ENCODE measurements at places on chromosomes 16 and 17.
A peak's percentile ranks its signal among the peaks of the same experiment; 100 is the strongest.

GRCh38 chr16:53415504-53415903 is 18.8 kb upstream of the RBL2 start:
- DNase-seq = no peak

- no peak for DNase-seq
These were observed 58.9 kb downstream of the BAIAP2 start for GRCh38 chr17:81093619-81094508.

GRCh38 chr16:4607841-4608703 is 6.6 kb downstream of the UBALD1 start:
- DNase-seq = no peak

- DNase-seq = peak; percentile 30
These were observed 945 bp upstream of the UQCRC2 start for GRCh38 chr16:21952040-21952792.

DNA sequence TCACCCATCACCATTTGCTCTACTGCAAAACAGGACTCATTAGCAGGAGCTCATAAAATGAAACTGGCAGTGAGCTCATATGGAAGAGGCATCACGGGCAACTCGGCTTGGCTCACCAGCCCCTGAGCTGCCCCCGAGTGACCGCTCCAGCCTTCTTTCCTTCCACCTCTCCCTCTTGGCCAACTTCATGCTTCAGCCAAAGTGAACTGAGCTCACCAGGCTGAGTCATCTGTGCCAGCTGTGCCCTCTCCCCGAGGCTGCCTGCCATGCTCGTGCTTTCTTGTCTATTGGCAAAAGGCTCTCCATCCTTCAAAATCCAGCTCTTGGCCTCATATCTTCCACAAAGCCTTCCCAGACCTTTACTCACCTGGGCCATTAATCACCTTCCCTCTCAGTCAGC is 391.4 kb downstream of the WWOX start:
- DNase-seq = no peak

DNA sequence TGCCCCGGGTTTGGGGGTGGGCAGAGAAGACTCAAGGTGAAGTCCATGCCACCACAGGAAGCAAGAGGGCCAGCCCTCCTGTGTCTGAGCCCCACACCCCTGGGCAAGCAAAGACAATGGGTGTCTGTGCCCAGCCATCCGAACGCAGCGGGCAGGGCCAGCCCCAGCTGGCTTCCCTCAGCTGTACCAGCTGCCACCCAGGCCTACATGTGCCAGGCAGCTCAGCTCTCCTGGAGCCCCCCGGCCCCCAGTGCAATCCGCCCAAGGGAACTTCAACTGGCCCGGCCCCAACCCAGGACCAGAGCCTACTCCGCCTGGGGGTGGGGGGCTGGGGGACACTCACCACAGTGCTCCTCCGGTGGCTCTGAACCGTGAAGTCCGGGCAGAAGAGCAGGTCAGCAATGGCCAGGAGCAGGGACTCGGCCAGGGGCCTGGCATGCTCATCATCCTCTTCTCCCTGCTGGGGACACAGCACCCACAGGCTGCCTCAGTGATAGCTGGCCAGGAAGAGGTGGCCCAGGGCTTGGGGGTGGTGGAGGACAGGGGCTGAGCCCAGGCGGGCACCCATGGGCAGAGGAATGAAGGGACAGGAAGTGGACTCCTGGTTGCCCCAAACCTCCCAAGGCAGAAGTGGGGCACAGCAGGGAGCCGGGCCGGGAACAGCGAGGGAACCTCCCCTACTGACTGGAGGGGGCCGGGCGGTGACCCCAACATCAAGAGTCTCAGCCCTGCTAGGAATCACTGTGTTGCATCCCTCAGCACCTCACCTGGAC is 9.8 kb downstream of the HID1 start:
- no peak for DNase-seq

- no peak for DNase-seq
These were observed 85.0 kb upstream of the MED9 start for GRCh38 chr17:17391668-17392370.

GRCh38 chr16:55207693-55208428 is 116.1 kb upstream of the IRX6 start:
- no peak for DNase-seq

GRCh38 chr16:47045023-47045422 is 71.5 kb upstream of the DNAJA2 start:
- DNase-seq = no peak

DNA sequence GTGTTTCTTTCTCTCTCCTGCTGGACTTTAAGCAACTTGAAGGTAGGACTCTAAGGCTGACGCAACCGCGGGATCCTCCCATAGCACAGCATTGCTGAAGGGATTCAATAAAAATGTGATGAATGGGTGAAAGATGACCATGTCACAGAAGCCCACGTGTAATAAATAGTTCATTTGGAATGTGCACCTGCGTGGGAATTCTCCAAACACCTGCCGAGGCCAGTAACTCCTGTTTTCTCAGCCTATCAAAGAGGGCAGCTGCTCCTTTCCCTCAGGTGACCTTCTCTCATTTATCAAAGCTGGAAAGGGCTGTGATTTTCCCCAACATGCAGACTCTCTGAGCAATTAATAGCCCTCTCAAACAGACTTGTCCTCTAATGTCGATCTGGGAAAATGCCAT is 235.7 kb downstream of the STX8 start:
- no peak for DNase-seq

- DNase-seq = no peak
These were observed 36.4 kb downstream of the GPT2 start for GRCh38 chr16:46920402-46921068.

DNA sequence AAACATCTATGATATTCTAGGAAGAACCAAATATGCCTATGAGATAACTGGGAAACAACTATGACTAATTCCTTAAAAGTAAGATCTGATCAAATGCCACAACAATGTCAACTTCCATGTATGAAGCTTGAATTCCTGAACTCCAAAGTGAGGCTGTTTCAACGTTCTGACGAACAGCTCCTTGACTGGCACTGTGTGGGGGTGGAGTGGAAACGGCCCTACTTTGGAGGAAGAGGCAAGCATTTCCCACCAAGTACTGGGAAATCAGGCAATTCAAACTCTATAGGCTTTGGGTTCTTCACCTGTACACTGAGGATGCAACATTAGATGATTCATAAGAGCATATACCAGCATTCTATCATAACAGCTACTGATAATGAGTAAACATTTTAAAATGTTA is 187.2 kb downstream of the CDK5R1 start:
- DNase-seq = no peak

DNA sequence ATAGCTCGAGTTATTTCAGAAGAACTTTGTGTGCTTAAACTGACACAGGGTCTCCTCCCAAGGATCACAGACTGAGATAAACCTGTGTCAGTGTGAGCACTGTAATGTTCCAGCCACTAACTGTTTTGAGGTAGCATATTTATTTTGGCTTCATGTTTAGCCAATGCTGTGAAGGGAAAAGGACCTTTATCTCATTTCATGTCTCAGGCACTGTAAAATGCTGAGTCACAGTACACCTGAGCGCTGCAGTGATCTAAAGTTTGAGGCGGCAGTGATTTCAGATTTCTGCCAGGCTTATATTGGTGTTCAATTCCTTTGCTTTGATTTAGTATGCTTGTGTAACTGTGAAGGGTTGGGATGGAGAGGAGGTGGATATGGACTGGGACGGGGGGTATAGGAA is 3.1 kb upstream of the DNAJA2 start:
- no peak for DNase-seq

DNA sequence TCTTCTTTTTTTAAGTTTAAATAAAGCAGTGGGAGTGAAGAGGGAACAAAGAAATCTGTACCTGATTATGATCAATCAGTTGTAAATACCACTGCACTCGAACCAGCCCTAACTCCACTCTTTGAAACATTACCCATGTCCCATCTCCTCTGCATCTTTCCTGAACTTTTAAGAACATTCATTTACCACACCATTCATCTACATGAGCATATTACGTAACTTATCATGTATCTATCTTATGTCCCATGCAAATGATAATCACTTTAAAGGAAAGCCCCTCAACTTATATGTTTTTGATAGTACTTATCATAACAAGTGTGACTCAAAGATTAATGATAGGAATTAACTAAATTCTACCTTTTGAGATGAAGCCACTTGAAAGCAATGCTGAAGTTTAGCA is 10.7 kb upstream of the BRIP1 start:
- DNase-seq = no peak

- DNase-seq = no peak
These were observed 466.3 kb downstream of the SOX9 start for GRCh38 chr17:72587156-72587555.

DNA sequence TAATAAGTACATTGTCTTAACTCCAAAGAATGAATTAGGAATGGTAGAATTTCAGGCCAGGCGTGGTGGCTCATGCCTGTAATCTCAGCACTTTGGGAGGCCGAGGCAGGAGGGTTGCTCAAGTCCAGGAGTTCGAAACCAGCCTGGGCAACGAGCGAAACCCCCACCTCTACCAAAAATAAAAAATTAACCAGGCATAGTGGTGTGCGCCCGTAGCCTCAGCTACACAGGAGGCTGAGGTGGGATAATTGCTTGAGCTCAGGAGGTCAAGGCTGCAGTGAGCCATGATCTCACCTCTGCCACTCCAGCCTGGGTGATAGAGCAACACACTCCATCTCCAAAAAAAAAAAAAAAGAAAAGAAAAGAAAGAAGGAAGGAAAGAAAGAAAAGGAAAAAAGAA is 18.5 kb upstream of the BBS2 start:
- DNase-seq = no peak

DNA sequence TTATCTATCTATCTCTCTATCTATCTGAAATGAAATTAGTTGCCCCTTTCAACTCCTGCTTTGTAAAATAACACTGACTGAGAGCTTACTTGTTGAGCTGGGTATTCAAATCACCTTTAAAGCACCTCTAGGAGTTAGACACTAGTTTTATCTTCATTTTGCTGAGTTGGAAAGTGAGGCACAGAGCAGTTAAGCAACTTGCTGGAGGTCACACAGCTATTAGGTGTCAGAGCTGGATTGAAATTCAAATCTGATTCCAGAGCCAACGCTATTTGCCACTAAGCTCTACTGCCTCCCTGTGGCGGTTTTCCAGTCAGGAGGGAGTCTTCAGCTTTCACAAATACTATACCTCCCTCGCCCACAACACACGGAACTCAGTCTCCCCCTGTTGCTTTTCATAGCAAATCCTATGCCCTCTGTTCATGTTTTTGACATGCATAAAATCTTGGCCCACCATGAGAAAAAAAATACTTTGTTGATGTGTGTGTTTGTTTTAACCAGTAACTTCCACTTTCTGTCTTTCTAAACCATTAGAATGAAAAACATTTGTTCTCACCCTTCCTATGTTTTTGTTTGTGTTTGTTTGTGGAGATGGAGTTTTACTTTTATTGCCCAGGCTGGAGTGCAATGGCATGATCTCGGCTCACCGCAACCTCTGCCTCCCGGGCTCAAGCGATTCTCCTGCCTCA is 74.8 kb upstream of the SMURF2 start:
- no peak for DNase-seq

DNA sequence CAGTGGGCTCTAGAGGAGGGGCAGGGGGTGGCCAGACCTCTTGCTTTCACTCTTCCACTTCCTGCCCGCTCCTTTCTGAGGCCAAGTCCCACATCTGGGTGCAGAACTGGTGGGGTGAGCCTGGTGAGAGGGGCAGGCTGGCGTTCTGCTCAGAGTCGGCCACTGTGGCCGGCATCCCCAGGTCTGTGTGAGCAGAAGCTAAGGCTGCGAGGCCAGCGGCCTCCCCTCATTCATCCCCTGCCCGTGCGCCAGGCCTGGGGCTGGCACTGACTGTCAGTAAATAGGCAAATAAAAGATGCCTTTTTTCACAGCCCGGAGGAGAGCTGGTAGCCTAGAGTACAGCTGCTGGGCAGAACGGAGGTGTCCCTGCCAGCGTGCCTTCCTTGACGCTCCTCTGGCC is 1.2 kb downstream of the DEF8 start:
- no peak for DNase-seq

GRCh38 chr17:43875476-43876147 is 28.6 kb downstream of the CD300LG start:
- DNase-seq = no peak

- no peak for DNase-seq
These were observed 5.5 kb downstream of the GAST start for GRCh38 chr17:41717408-41718286.

- DNase-seq = no peak
These were observed 47.4 kb upstream of the FOXJ1 start for GRCh38 chr17:76188213-76189016.

- no peak for DNase-seq
These were observed 418.0 kb upstream of the HSBP1 start for GRCh38 chr16:83389751-83390150.

DNA sequence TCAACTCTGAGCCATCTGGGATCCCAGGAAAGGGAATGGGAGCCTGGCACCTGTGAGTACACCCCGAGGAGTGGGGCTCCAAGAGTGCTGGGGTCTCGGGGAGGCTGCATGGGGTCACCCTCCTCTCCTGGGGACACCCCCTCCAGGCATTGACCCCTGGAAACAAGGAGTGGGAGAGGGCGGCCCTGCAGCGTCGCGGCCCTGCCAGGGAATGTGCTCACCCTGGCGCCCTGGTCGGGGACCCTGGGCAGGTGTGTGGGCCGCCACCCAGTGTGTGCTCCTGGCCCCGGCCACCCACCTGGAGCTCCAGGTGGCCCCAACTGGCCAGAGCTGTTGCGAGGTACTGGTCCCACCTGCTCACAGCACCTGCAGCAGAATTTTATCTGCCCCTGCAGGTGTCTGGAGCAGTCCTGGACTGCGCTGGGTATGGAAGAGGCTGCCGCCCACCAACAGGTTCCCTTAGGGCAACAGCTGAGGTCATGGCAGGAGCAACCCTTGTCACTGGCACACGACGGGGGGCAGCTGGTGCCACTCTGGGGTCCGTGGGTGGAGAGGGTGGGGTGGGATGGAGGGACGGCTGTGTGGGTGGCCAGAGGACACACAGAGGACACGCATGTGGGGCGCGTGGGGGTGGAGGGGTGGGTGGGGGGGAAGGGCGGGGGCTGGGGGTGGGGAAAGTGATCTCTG is 5.4 kb upstream of the PABPN1L start:
- no peak for DNase-seq

- DNase-seq = no peak
These were observed 145.8 kb downstream of the CYLD start for GRCh38 chr16:50887500-50888298.

DNA sequence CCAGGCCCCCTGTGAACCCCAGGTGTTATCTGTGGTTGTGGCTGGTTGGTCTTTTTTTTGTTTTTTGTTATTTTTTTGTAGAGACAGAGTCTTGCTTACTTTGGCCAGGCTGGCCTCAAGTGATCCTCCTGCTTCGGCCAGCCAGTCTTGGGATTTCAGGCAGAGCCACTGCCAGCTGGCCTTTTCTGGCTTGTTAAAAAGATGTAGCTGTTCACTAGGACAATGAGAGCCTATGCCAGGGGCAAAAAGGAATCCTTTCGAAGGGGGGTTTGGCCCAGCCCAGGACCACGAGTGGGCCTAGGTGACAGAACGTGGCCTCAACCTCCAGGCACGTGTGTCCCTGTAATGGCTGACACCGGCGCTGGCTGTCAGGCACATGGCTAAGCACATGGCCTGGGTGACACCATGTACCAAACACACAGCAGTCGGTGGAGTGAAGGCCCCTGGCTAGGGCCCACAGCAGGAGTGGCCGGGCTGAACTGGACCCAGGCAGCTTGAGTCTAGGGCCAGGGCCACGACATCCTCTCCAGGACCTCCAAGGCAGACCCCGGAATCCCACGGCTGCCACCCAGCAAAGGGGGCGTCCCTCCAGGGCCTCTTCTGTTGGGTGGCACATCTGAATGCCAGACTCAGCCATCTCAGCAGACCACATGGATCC is 6.9 kb upstream of the SLC38A8 start:
- DNase-seq = no peak

- no peak for DNase-seq
These were observed 359.3 kb upstream of the SALL1 start for GRCh38 chr16:51510416-51510815.

Data from SK-N-MC (cell line).